HT1080 (cell line): ENCODE measurements at places on chromosomes 3 and 15.

- no peak for DNase-seq
Measured at GRCh38 chr15:31412824-31413223, 86.2 kb downstream of the KLF13 start.

- no peak for DNase-seq
Measured at GRCh38 chr3:57856675-57857074, 100.6 kb downstream of the SLMAP start.

DNA sequence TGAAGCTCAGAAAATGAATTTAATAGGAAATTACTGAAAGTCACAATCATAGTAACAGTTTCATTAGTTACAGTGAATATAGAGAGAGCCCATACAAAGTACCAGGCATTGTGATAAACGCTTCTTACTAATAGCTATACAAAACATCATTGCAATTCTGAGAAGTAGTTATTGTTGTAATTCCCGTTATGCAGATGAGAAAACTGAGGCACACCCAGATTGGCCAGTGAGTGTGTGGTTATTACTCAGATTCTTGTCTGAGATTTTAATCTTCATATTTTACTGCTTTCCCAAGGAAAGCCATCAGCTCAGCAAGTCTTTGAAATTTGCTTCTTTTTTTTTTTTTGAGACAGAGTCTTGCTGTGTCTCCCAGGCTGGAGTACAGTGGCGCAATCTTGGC, 14.3 kb downstream of the FLNB start:
- no peak for DNase-seq

DNA sequence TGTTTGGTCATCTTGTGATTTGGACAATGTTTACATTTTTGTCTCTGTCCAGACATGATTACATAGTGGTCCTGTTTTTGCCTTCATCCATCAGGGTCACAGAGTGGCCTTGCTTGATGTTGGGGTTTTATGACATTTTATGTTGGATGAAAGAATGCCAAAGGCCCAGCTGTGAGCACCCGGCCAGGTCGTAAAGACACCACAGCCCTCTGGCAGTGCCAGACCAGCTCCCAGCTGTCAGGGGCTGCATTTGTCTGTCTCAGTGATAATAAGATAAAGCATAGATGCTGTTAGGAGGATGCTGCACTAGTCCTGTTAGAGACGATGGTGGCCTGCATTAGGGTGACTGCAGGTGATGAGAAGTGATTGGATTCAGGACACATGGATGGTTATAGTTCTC, 117.5 kb downstream of the FAM174B start:
- no peak for DNase-seq

- DNase-seq: peak; percentile 26
Measured at GRCh38 chr15:65132878-65133547, 595 bp downstream of the PDCD7 start.

DNA sequence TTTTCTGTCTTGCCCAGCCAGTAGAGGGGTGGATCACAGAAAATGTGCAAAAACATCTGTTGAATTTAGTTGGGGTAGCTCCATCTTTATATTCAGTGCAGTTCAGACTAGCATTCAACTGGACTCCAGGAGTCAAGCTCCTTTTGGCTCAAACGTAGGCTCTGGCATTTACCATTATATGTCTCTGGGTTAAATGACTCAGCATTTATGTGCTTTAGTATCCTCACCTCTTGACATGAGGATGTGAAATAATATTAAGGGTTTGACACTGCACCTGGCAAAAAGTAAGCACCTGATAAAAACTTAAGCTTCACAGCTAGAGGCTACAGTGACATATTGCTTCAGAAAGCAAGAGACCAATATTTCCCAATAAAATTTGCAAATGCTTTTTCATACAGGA, 14.8 kb downstream of the PRC1 start:
- DNase-seq: no peak

GRCh38 chr3:135166266-135166825, 371.3 kb downstream of the EPHB1 start:
- DNase-seq: no peak

GRCh38 chr3:44654039-44654438, 5.5 kb downstream of the ZNF35 start:
- DNase-seq: peak; percentile 10

GRCh38 chr3:113153499-113154107, 57.8 kb upstream of the BOC start:
- DNase-seq: peak; percentile 33

GRCh38 chr15:62742409-62743171, 300.0 kb upstream of the TPM1 start:
- peak; percentile 89 for DNase-seq

DNA sequence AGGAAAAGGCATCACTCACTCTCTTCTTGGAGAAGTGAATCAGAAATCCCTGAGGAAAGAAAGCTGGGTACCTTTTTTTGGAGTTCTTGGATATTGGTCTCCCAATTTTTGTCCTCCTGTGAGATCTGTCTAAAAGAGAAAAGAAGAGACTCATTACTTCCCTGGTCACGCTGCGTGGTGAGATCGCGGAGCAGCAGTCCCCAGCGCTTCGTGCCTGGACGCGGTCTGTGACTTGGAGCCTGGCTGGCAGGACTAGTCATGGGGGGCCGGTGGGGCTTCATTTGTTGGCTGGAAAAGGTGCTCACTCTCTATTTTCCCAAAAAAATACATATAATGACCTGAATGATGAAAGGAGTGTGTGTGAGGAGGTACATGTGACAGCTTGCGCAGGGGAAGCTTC, 144.0 kb downstream of the OCA2 start:
- DNase-seq: no peak

- DNase-seq: no peak
Measured at GRCh38 chr3:177890359-177890683, 645.9 kb upstream of the KCNMB2 start.
